ENCODE measurements at places on chromosomes 16 and 17. TPM values are rescaled to one million over a fixed set of nuclear protein-coding genes. Genes with fewer than 3 reads are reported as not detected.

The DPEP3 gene
- total RNA-seq = not detected

The TBC1D28 gene
- total RNA-seq = not detected

The ANKRD13B gene
- total RNA-seq = 19.4 TPM

The CCL23 gene
- total RNA-seq = not detected

The TMC7 gene
- total RNA-seq = 2.2 TPM

The AATK gene
- 0.37 TPM for total RNA-seq

The SLC5A10 gene
- total RNA-seq = not detected

The MPV17L gene
- 1.2 TPM for total RNA-seq

The CD300LF gene
- not detected for total RNA-seq

The OR4D1 gene
- not detected for total RNA-seq

The KRTAP9-8 gene
- not detected for total RNA-seq

The ABCC11 gene
- total RNA-seq = under 0.01 TPM

All from subcutaneous preadipocyte (primary cell).